ENCODE measurements at places on chromosomes 7 and 10. TPM values are rescaled to one million over a fixed set of nuclear protein-coding genes. Genes with fewer than 3 reads are reported as not detected.

ITGB8 gene
- total RNA-seq, result 6.5 TPM

SNCG gene
- 31.4 TPM for total RNA-seq

AFAP1L2 gene
- total RNA-seq, result 1.6 TPM

FRMPD2 gene
- total RNA-seq, result 0.42 TPM

NUTM2A gene
- 0.14 TPM for total RNA-seq

POU6F2 gene
- 0.29 TPM for total RNA-seq

ATG9B gene
- total RNA-seq, result not detected

AEBP1 gene
- total RNA-seq, result 48.0 TPM

CACNA2D1 gene
- total RNA-seq, result 42.1 TPM

PAPOLB gene
- 0.07 TPM for total RNA-seq

DPP6 gene
- not detected for total RNA-seq

ATOH7 gene
- not detected for total RNA-seq

NODAL gene
- not detected for total RNA-seq

TMEM273 gene
- 3.7 TPM for total RNA-seq

SUPV3L1 gene
- 30.0 TPM for total RNA-seq

AKR1B1 gene
- 160 TPM for total RNA-seq

OR6V1 gene
- total RNA-seq, result not detected

CFAP46 gene
- 0.75 TPM for total RNA-seq

AKR1C2 gene
- total RNA-seq, result 1.7 TPM

KCNMA1 gene
- 0.82 TPM for total RNA-seq

AMPH gene
- 9.2 TPM for total RNA-seq

TAS2R41 gene
- not detected for total RNA-seq

INA gene
- total RNA-seq, result 0.40 TPM

ADCY1 gene
- total RNA-seq, result 1.6 TPM
